ENCODE measurements at places on chromosomes 11 and 22.

DNA sequence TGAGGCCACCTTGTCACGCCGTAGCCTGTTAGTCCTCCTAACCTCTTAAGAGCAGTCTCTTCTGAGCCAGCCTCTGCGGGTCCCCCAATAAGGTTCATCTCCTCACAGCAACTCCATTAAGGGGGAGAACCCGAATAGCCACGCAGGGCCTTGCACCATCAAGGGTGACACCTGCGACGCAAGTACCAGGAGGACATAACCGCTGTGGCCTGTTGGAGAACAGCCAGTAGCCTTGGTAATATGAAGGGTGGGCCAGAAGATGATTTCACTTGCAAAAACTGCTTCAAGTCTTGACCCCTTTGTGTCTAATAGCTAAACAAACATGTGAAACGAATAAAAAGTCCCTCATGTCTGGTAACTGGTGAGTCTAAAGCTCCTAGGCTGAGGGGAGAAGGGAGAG is 14.8 kb downstream of the ARFGAP2 start:
- DNase-seq, result no peak

DNA sequence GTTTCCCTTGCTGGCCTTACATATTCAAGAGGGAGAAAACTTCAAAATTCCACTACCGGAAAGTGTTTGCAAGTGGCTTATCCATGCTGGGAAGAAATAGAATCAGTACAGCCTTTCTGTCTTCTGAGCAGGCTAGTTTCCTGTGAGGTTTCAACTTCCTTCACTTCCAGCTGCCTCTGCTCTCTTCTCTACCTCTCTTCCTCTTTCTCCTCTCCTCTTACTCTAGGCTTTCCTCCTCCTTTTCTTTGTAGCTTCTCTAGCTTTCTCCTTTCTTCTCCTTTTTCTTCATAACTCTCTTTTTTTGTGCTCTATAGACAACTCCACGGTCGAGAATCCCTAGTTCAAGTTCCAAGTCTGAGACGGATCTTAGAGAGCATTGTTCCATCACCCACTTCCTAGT is 421.8 kb downstream of the ETS1 start:
- DNase-seq, result no peak

DNA sequence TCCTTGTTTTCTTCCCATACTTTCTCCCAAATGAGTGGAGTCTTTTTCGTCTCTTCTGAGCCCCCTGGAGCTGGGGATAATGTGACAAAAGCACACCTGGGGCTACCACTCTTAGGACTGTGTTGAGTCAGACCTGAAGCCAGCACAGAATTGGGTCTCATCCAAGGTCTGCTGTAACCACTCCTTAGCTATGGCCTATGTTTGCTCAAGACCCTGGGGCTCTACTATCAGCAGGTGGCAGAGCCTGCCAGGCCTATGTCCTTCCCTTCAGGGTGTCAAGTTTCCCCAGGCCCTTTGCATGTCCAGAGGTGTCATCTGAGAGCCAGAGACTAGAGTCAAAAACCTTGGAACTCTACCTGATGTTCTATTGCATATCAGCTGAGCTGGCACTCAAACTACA is 335.7 kb downstream of the DDX10 start:
- DNase-seq, result no peak

DNA sequence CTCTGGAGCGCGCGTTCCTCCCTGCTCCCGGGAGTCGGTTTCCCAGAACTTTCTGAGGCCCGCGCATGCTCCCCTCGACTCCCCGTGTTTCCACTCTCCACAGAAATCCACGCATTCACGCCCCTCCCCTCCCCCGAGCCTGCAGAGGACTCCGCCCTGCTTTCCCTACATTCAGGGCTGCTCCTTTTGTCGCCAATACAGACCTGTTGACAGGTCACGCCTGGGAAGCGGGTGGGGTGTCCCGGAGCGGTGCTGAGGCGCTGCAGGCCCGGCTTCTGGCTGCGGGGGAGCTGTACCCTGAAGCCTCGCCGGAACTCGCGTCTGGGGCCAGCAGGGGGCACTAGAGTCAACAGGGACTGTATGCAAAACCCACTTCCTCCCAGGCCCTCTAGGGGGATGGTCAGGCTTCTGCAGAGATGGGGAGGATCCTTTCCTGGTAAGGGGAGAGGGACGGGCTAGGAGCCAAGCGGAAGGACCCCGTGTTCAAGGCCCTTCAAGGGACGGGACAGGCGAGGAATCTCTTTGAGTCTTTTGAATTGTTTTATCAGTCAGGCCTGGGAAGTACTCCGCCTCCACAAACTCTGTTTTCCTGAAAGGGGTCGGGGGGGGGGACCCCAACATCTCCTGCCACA is at the start of gene PRAME:
Gene PRAME (minus strand): TSS at position 294 of the 632 bp plus-strand sequence. CDS start 2,433 bp downstream, outside the sequence.
- no peak for DNase-seq

DNA sequence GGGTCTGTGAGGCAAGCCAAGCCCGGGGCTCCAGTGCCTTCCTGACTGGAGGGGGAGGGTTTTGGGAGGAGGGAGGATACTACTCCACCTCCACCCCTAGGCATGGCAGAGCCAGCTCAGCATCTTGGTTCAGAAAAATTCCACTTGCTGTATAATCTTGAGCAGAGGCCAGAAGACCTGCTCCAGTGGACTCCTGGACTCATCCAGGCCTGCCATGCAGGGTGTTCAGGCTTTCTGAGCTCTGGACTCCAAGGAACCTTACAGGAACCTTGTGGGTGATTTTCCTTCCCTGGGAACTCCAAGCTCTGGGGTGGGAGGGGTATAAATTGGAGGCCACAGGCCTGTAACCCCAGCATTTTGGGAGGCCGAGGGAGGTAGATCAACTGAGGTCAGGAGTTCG is 9.4 kb downstream of the CSDC2 start:
- DNase-seq, result no peak

DNA sequence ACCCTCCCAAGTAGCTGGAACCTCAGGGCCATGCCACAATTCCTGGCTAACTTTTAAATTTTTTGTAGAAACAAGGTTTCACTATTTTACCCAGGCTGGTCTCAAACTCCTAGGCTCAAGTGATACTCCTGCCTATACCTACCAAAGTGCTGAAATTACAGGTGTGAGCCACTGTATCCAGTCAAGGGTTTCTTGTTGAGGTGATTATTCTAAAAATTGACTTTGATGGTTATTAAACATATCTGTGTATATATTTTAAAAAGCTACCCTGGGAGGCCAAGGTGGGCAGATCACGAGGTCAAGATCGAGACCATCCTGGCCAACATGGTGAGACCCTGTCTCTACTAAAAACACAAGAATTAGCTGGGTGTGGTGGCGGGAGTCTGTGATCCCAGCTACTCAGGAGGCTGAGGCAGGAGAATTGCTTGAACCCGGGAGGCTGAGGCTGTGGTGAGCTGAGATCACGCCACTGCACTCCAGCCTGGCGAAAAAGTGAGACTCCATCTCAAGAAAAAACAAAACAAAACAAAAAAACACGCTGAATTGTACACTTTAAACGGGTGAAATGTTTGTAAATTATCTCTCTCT is 27.1 kb downstream of the MAPK1 start:
- no peak for DNase-seq

DNA sequence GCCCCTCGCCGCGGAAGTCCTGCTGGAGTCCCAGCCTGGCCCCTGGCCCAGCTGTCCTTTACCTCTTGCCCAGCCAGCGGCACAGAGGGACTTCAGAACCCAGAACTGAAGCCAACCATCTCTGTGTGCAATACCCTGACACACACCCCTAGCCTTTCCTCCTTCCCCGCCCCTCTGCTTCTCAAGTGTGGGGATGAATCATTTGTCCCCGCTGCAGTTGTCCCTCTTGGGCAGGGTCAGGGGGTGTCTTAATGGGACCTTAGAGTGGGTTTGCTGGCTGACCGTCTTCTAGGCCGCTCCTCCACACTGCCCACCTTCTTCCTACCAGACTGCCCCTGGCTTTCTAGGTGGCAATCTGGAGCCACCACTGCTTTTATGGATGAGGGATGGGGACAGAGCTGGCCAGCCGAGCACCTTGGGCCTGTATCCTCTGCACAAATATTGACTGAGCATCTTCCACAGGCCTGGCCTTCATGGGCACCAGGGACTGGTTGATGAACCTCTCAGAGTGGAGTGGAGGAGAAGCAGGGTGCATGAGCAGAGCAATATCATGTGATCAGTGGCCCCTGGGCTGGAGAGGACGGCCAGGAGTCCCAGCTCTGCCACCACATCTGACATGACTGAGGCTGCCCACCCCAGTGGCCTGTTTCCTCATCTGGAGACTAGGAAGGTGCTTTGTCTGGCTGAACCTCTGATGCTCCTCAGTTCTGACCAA is 668 bp upstream of the CHST1 start:
- DNase-seq, result no peak

GRCh38 chr11:86122773-86123172 is 53.9 kb upstream of the PICALM start:
- DNase-seq, result no peak

DNA sequence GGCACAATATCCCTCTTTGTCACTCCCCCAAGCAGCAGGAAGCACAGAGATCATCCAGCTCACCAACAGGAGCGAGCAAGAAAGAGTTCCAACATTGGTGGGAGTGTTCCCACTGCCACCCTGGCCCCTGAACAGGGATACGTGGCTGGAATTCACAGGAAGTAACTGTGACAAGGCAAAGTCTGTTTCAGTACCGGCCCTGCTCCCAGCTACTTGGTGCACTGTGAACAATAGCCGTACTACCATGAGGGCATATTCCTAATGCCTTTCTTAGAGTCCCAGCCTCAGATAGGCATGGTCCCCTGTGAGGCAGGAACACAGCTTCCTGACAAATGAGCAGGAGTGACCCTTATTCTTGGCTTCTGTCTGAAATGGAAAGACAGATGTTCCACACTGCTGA is 1.8 kb upstream of the SLC37A2 start:
- no peak for DNase-seq

DNA sequence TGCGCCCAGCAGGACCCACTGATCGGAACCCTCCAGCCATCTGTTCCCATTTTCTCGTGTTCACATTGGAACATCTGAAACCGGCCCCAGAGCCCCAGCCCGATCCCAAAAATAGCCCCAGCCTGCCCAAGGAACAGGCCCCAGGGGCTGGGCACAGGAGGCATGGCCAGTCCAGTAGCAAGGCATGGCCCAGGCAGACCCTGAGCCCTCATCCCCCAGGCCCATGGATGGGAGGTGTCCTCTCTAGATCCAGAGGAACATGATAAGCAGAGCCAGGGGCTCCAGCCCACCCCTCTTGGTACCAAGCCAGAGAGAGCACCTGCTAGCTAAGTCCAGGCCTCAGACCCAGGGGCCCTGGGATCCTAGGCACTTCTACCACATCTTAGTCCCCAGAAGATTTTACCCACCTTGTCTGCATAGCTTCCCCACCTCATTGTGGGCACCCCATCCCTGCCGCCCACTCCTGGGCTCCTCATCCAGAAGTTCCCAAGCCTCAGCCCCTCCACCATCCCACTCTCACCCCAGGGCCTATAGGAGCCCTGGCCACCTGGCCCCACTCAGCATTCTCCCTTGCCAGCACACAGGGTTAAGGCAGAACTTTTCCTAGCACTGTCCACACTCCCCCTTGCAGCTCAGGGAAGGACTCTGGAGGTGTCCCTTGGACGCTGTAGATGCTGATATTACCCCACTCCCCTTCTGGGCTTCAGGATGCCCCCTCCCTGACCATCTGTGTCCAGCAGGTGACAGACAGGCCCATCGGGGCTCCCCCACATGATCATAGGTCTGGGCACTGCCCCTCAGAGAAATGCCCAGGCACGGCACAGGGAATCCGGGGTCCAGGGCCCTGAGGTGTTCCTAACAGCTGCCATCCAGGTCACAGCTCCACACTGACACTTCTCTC is 9.5 kb downstream of the BCL9L start:
- no peak for DNase-seq

- DNase-seq, result no peak
Observed at GRCh38 chr22:46547883-46548244, 10.4 kb upstream of the CELSR1 start.

- no peak for DNase-seq
Observed at GRCh38 chr11:96043291-96043690, 119.4 kb upstream of the MTMR2 start.

GRCh38 chr22:29744902-29745301 is 21.9 kb downstream of the ZMAT5 start:
- DNase-seq, result no peak

- DNase-seq, result no peak
Observed at GRCh38 chr22:31604137-31604705, 57.8 kb downstream of the PISD start.

DNA sequence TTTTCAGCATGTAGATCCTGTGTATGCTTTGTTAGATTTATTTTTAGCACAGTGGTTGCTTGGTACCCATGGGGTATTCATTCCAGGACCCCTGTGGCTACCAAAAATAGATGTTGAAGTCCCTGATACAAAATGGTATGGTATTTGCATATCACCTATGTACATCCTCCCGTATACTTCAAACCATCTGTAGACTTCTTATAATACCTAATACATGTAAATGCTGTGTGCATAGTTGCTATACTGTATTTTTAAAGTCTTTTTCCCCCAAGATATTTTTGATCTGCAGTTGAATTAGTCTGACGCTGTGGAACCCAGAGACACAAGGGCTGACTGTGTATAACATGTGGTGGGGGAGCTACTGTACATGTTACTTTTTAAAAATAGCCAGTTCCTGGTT is 101.1 kb downstream of the ATXN10 start:
- no peak for DNase-seq

- DNase-seq, result no peak
Observed at GRCh38 chr11:45537614-45538013, 127.8 kb downstream of the CHST1 start.

DNA sequence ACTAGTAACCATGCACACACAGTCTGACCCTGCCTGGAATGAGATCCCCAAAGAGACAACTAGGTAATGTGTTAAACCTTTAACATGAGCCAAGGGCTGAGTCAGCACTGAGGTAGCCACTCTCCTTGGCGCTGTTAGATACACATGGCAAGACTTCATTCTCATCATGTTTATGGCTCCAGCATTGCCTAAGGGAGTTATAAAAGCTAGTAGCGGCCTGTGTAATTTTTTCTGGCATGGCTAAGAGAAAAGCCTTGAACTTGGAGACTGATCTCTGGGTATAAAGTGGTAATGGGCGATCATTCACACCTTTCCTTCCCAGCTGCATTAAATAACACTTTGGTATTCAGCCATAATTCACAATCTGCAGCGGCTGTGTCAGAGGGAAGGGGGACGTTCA is 779.7 kb upstream of the LRRC4C start:
- DNase-seq, result no peak

GRCh38 chr11:106670069-106670468 is 348.2 kb downstream of the GUCY1A2 start:
- DNase-seq, result no peak

DNA sequence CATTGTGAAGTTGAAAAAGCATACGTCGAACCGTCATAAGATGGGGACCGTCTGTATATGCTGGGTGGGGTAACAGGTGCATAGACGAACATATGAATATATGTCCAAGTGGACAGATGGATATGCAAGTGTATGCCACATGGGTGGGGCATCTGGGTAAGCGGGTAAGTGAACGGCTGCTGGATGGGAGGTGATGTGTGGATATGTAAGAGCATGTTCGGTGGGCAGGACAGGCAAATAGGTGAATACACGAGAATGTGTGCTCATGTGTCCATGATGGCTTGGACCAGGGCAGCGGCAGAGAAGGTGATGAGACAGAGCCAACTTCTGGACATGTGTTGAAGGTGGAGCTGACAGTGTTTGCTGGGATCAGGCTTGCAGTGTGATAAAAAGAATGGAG is 12.0 kb downstream of the IFITM10 start:
- no peak for DNase-seq

Measured in brain pericyte (primary cell).